ENCODE measurements at places on chromosomes 12 and 14.

- DNase-seq = peak; percentile 83
Measured at GRCh38 chr12:33427071-33427470, 12.5 kb downstream of the SYT10 start.

GRCh38 chr12:124466216-124467128 lies 100.9 kb downstream of the NCOR2 start:
- DNase-seq = no peak

- DNase-seq = no peak
Measured at GRCh38 chr12:57518176-57518919, 2.0 kb downstream of the DDIT3 start.

DNA sequence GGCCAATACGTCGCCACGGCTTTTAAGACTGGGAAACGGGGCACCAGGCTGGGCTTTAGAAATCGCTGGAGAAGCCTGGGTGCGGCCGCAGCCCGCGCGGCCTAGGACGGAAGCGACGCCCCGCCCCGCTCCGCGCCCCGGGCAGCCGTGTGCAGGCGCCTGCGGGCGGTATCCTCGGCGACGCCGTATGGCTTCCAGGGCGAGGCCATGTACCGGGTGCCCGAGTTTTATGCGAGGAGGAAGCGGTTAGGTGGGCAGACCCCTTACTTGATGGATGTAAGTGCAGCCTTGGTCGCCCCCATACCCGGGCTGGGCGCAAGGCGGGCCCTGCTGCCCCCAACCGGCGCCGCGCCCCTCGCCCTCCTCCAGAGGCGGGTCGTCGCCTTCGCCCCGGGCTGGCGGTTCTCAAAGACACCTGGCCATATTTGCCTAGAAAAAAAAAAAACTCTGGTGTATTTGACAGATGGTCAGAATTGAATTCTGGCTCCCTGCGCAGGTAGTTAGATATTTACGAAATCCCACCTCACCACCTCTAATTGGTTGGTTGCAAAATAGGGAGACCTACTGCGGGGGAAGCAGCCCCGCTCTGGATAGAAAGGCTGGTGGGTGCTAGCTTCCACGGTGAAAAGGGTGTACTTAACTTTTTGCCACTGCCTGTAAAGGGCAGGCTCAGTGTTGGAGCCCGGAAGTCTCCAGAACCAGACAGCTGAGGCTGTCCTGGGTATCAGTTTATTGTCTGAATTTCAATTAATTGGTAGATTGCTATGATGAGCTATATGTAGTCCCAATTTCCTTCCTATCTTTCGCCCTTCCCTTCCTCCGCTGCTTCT lies at the start of gene PPP1R36:
Gene PPP1R36 (plus strand): TSS at position 171 of the 830 bp plus-strand sequence. CDS start 37 bp downstream, at position 208.
- DNase-seq = no peak

DNA sequence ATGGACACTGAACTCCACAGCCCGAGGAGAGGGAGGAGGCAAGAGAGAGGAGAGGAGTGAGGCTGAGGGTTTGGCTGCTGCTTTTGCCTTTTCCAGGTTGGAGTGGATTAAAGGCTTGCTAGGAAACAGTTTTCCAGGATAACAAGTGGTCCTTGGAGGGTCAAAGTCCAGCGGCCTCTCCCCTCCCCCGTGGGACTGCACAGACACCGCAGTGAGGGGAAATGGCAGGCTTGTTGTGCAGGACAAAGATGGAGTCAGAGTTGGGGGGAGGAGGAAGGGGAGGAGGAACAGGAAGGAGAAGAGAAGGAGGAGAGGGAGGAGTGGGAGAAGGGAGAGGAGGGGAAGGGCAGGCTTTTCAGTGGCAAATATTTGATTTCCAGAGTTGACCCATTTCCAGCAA lies 245.5 kb downstream of the RBM19 start:
- DNase-seq = no peak

GRCh38 chr12:13981990-13982389 lies 588 bp upstream of the GRIN2B start:
- no peak for DNase-seq

- no peak for DNase-seq
Measured at GRCh38 chr14:82657186-82657675, 1123.6 kb upstream of the SEL1L start.

GRCh38 chr12:120590741-120591407 lies 9.7 kb upstream of the POP5 start:
- no peak for DNase-seq

Measured in OCI-M1 (cell line).